NCI-H1092 (cell line): ENCODE measurements at places on chromosomes 2 and 18.
A peak's percentile ranks its signal among the peaks of the same experiment; 100 is the strongest.

DNA sequence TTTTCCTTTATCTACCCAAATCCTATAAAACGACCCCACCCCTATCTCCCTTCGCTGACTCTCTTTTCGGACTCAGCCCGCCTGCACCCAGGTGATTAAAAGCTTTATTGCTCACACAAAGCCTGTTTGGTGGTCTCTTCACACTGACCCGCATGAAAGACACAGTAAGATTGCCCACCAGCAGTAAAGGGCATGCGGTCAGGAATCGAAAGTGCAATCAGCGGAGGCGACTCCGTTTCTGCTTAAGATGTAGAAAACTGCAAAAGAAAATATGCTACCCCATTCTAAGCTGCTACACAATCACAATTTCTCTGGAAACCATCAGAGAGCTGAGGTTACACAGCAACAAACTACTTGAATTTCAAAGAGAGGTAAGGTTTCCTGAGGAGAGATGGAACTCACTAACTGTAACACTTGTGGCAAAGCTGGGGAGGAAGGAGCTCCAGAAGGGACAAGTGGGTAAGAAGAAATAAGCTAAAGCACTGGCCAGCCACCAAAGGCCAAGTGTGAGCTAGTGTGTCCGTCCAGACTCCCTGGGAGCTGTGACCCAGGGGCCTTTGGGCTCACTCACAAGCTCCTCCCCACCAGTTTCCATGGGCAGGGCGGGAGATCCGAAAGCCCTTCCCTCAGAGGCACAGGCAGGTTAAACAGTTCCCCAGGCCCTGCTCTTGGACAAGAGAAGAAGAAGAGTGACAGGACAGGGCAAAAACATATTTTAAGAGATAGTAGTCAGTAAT lies 72.8 kb upstream of the TGFA start:
- no peak for DNase-seq

DNA sequence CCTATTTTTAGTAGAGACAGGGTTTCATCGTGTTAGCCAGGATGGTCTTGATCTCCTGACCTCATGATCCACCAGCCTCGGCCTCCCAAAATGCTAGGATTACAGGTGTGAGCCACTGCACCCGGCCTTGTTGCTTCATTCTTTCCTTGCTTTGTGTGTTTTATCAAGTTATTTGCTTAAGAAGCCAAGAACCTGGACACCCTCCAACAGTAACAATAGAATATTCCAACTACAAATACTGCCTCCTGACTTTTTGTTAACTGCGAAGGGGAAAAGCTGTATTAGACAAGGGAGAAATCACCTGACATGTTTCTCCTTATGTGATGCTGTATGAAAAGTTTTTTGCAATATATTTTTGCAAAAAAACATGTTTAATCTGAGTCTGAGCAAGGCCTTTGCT lies 297.2 kb downstream of the NCKAP5 start:
- DNase-seq: no peak

- DNase-seq: no peak
These were observed 32.3 kb downstream of the ST6GAL2 start for GRCh38 chr2:106853631-106854030.

GRCh38 chr2:10941383-10941782 lies 29.6 kb downstream of the KCNF1 start:
- no peak for DNase-seq

- DNase-seq: no peak
These were observed 29.2 kb upstream of the PELI1 start for GRCh38 chr2:64173156-64174135.

DNA sequence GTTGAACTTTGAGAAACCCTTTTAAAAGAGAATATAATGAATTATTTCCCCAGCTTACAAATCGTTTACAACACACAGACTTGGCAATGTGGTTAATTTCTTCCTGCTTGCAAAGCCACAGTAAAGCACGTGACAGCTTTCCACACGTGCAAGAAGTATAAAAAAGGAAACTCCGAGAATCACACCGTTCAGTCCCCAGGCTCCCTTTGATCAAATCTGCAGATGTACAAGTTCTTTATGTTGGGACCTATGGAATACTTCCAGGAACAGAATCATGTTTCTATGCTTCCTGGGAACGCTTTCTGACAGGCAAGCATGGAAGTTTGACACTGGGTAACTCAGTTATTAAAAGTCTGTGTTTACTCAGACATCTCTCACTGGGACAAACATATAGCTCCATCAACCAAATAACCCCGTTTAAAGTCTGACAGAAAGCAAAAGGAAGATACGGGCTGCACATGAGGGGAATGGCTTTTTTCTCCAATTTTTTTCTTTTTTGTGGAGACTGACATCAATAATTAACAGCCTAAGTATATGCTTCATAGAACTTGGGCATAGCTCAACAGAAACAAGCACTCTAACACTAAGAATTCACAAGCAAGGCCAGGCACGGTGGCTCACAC lies 134.8 kb downstream of the EIPR1 start:
- DNase-seq: no peak

- DNase-seq: no peak
These were observed 48.1 kb downstream of the SH3BP4 start for GRCh38 chr2:234999740-235000425.

DNA sequence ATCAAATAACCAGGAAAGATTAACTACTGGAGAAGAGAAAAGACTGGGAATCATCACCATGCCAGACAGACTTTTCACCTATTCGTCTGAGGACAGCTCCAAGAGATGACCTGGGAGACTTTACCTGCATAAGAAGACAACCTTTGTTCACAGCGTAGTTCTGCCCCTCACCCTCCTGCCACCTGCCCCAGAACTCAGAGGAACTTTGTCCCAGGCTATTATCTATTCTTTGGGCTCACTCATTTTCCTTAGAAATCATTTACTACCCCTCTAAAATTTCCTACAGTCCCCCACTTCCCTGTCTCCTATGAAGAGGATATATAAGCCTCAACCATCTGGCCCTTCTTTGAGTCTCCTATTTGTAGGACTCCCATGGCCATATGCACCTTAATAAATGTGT lies 19.3 kb upstream of the COPS8 start:
- no peak for DNase-seq

DNA sequence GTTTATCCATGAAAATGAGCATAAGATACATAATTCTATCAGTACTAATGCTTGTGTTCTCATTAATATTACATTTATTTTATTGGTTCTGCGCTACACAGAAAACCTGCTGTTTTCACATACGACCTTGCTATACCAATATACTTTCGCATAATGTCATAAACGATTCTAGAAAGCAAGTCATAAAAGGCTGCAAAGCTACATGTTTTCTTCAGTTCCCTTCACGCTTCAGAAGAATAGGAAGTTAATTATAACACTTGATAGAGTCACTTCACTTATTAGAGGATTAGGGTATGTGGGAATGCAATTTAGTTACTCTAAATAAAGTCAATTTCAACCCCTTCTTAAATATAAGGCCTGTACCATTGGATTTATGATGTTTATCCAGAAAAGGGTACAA lies 29.0 kb downstream of the PSME4 start:
- DNase-seq: no peak

GRCh38 chr18:36364911-36365624 lies 67.6 kb downstream of the FHOD3 start:
- DNase-seq: no peak

DNA sequence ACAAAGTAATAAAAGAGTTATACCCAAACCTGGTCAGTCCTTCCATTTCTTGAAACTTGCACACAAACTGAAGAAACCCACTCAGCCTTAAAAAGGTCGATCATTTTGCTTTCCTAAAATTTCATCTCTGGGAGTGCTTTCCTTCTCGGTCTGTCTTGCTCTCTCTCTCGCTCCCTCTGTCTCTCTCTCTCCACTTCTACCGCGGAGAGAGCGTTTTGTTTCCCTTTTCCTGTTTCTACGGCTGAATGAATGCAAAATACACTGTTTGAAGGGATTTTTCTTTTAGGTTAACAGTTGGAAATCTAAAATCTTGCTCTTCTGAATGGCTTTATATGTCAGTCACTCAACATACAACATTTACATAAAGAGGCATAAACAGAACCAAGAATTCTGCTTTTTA lies 424.2 kb downstream of the TGIF1 start:
- peak; percentile 1 for DNase-seq

- no peak for DNase-seq
These were observed 112.2 kb downstream of the ALPK2 start for GRCh38 chr18:58516514-58517285.

GRCh38 chr2:169393068-169393590 lies 30.8 kb upstream of the LRP2 start:
- no peak for DNase-seq

- no peak for DNase-seq
These were observed 16.0 kb downstream of the YPEL5 start for GRCh38 chr2:30162806-30163205.

DNA sequence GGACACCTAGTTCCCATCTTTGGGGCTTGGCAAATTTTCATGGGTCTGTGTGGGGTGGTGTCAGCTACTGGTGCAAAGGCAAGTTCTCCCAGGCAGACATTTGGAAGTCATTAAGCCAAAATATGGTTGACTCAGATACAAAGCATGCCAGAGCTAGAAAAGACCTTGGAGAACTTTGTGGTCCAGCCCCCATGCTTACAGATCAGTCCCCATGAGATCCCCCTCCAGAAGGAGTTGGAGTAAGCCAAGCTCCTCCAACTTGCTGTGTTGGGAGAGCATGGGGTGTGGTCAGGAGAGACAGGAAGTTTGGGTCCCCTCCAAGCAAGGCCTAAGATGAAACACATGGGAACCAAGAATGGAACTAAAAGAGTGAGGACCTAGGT lies 224.5 kb downstream of the CYP26B1 start:
- no peak for DNase-seq

DNA sequence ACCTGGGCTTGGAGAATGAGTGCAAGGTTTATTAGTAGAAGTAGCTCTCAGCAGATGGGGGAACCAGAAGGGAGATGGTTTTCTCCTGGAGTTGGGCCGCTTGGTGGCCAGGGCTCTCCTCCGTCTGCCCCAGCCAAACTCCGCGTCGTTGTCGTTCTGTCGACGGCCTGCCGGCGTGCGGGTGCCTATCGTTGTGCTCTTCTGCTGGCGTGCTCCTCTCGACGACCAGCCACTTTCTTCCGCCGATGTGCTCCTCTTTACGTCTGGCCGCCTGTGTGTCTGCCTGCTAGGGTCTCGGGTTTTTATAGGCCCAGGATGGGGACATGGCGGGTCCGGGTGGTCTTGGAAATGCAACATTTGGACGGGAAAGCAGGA lies 119.1 kb downstream of the BMPR2 start:
- DNase-seq: no peak

GRCh38 chr2:37091873-37092272 lies 7.6 kb downstream of the GPATCH11 start:
- no peak for DNase-seq

DNA sequence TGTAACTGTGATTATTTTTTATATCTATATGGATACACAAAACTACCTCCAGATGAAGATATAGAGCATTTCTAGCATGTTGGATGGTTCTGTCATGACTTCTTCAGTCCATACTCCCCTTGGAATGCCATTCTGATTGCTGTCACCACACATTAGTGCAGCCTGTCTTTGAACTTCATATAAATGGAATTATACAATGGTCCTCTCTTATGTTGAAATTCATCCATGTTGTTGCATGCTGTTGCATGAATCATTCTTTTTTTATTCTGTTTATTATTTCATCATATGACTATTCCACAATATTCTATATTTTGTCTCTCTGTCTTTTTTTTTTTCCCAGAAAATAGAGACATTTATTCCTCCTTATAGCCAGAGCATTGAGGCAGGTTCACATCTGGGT lies 74.1 kb downstream of the OSBPL6 start:
- DNase-seq: no peak

DNA sequence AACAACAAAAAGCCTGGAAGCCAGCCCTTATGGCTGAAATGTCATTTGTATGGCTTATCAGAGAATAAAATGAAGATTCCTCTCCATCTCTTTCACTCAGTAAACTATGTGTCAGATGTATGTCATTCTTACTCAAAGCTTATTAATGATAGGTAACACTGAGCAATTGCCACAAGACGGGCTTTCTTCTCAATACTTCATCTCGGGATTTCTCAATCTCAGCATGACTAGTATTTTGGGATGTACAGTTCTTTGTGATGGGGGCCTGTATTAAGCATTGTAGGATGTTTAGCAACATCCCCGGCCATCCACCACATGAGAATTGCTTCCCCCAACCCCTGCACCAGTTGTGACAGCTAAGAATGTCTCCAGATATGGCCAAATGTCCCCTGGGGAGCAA lies 80.2 kb downstream of the MREG start:
- DNase-seq: no peak

DNA sequence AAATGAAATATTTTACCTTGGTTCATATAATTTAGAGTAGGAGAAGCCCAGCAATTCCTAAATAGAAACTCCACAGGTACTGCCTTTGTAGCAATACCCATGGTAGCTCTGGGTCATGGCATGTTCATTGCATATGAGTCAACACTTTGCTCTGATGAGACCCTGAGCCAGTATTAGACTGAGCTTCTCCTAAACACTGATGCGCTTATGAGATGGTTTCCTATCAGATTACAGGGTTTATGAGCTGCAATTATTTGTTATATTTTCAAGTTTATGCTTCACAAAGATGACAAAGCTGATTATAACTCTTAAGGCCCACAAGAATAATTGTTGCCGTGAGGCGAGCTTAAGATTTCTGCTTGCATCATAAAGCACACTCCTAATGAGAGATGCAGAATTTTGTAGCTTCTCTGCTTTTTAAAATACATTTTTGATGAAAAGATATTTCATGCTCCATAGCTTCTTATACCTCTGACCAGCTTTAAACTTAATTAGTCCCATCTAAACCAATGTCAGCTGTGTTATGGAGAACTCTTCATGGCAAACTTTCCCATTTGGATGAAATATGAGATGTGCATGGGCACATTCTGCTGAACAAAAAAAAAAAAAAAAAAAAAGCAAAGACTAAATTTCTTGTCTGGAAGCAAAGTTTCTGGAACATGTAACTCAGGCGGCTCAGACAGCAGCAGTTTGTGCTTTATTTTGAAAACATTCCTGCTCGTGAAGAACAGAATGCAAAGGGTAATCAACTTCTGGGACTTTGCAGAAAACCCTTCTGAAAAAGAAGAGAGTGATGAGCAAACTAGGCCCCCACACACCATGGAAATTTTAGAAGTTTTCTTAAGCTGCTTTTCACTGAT lies 162.6 kb downstream of the KCNE4 start:
- no peak for DNase-seq

DNA sequence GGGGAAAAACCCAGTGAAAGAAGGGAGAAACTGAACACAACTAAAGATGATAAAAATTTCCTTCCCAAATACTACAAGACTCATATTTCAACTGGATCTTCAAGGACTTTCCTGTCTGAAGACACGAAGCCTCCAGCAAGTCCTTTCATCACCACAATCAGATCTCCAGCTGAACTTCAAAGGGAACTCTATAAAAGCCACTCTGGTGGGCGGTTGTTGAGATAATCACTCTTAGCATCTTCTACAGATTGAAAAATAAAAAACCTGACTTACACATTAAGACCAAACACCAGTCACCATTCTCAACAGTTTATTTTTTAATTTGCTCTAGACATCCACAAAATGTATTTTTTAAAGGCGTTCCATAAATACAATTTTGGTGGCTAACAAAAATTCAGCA lies 4.4 kb downstream of the REV1 start:
- DNase-seq: no peak

- DNase-seq: no peak
These were observed 170.4 kb downstream of the ZNF521 start for GRCh38 chr18:25181581-25181980.

GRCh38 chr2:176589287-176589686 lies 320.0 kb downstream of the MTX2 start:
- no peak for DNase-seq
